ENCODE measurements at places on chromosomes 16 and 17.

DNA sequence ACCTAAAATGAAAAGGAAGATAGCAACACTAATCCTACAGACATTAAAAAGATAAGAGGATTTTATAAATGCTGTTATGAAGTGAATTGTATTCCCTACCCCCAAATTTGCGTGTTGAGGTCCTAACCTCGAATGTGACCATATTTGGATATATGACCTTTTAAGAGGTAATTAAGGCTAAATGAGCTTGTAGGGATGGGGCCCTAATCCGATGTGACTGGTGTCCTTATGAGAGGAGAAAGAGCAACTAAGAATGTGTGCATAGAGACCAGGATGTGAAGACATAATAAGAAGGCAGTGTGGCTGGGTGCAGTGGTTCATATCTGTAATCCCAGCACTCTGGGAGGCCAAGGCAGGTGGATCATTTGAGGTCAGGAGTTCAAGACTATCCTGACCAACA, 48.2 kb upstream of the FAM20A start:
- no peak for DNase-seq

DNA sequence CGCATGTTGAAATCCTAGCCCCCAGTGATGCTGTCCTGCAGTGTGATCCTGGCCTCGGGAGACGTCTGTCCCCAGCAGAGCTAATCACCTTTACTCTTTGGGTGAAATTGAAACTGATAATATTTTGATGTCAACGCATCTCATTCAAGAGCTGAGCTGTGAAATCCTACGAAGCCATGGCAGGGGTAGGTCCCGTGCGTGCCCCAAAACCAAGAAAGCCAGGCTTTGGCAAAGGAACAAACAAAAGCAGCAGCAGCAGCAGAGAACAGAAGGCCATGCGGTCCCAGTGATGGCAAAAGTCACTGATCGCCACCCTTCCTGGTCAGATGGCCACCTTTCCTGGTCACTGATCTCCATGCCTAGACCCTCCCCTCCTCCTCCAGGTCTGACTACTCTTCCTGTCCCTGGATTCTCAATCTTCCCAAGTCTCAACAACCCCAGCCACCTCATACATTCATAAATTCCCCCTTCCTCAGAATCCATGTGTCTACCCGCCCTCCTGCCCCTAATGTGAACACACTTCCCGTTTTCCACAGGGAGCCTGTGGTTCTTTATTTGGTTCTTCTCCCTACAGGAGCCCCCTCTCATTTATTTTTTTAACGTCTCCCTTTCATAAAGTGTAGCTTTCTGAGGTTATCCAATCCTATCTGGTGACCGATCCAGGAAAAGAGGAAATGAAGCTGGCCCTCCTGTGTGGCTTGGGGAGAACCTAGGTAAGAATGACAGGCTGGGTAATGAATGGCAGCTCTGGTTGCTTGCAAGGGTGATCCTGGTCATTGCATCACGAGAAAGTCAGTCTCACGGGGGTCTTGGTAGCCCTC, 50.3 kb downstream of the CPPED1 start:
- DNase-seq, result no peak

GRCh38 chr17:72591289-72592241, 470.7 kb downstream of the SOX9 start:
- DNase-seq, result no peak

- no peak for DNase-seq
Observed at GRCh38 chr17:28470266-28470913, 3.1 kb upstream of the SLC13A2 start.

DNA sequence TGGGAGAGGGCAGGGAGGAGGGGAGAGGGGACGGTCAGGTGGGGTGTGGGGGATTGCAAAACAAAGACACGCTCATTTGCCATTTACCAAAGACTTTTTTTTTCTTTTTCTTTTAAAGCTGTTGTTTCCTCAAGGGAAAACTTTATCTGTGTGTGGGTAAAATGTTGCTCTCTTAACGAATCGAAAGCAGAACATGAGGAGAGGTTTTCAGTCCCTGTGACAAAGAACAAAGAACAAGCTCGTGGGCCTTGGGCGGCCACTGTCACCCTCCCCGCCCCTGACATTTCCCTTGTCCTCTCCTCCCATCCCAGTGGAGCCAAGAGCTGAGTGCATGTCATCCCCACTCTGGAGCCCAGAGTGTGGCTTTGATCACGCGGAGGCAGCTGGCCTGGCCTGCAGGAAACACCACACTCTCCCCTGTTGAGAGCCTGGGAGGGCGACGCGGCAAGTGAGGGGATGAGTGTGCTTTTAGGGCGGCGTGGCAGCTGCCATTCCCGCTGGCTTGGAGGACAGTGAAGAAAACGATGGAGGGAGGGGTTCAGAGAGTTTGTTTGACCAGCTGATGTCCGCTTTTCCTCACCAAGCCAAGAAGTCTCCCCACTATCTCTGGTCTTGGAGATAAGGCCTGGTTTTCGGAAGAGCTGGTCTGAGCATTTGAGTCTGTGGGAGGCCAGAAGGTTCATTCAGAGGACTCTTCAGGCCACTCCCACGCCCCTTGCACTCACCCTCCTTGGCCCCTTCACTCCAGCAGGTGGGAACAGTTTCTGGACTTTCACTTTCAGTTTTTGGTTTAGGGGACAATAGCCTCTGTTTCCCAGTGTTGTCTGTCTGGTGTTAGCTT, 11.4 kb downstream of the CCR7 start:
- DNase-seq, result peak; percentile 43

- DNase-seq, result no peak
Observed at GRCh38 chr17:30454635-30455034, 22.6 kb upstream of the GOSR1 start.

- no peak for DNase-seq
Observed at GRCh38 chr16:17304491-17305119, 166.2 kb downstream of the XYLT1 start.

Data from CD4-positive, alpha-beta T cell treated with Interleukin-17A for 1 hour (primary cell).